ENCODE measurements at places on chromosomes 13 and 19. TPM values are rescaled to one million over a fixed set of nuclear protein-coding genes. Genes with fewer than 3 reads are reported as not detected.
A peak's percentile ranks its signal among the peaks of the same experiment; 100 is the strongest.

Gene ZNF253
- 8.7 TPM for total RNA-seq

Gene GAPDHS
- not detected for total RNA-seq

GRCh38 chr19:11649941-11650340, 52.7 kb downstream of the ZNF627 start:
- no peak for DNase-seq

DNA sequence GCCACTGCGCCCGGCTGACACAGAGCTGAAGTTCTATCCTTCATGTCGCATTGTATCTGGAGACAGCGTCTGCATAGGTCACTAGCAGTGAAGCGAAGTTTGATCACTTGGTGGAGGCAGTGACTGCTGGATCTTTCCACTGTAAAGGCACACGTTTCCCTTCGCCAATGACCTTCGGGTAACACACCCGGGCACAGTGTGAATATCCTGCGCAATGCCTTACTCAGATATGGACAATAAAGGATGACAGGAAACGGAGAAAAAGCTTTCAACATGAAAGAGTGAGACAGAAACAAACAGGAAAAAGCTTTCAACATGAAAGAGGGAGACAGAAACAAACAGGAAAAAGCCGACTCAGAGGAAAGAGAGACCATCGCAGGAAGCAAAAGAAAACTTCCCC, 17.1 kb downstream of the ARL11 start:
- DNase-seq: no peak

GRCh38 chr13:25018729-25019115, 77.2 kb upstream of the PABPC3 start:
- peak; percentile 39 for DNase-seq

DNA sequence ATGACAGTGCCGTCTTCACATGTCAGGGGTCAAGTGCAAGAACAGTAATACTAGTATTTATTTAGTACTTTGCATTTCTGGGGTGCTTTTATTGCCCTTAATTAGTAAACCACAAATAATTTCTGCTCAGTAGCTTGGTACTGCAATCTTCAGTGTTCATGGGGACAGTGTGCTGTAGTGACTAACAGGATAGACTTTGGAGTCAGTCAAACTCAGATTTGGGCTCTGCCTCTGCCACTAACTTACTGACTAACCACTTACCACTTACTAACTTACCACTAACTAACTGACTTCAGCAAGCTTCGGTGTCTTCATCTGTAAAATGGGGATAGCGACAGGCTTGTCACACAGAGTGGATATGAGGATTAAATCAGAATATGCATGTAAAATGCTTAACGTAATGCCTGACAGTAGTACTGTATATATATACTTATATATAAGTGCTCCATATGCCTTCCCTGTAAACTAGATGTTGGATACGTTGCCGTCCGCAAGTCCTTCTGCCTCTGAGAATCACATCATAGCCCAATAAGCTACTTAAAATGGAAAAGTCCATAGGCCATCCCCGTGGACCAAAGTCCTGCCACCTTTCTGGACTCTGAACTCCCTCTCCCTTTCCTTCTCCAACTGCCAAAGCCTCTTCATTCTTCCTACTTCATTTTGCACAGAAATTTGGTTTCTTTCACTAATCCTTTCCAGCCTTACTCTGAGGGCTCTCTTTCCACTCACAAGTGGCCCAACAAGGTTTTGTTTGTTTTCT, 158.1 kb downstream of the ZIC5 start:
- no peak for DNase-seq

GRCh38 chr13:22812793-22813192, 368.0 kb upstream of the SGCG start:
- peak; percentile 12 for DNase-seq

- no peak for DNase-seq
Measured at GRCh38 chr13:105545811-105546210, 989.7 kb downstream of the EFNB2 start.

DNA sequence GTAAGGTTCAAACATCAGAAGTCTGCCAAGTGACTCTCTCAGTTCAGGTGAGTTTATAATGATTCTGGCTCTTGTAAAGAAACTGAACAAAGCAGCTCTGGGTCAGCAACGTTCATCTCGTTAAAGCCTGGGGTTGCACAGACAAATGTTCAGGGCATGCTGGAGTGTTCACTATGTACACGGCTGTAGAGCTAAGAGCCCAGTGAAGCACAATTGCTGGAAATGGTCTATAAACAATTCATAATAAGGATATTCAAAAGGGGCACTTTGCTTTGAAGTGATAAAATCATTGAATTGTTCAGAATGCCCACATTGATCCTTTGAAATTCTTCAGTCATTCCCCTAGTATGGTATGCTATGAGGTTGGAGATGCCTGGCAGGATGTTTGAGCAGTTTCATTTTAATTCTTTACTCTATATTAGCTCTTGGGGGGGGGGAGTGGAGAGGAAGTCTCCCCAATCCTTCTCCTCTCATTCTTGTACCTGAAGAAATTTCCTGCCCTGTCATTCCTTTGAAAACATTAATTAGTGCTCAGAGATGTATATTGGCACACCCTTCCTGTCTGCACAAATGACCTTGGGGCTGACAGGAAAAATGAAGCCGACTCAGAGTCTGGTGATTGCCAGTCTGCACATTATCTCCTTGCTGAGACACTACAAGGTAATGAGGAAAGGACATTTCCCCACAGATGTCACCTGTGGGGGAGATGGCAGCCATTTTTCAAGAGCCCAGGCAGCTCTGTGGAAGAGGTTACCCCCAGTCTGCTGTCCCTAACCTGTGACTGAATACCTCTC, 145.5 kb downstream of the DLEU7 start:
- no peak for DNase-seq

GRCh38 chr13:41117869-41118268, 14.7 kb downstream of the KBTBD6 start:
- DNase-seq: no peak

DNA sequence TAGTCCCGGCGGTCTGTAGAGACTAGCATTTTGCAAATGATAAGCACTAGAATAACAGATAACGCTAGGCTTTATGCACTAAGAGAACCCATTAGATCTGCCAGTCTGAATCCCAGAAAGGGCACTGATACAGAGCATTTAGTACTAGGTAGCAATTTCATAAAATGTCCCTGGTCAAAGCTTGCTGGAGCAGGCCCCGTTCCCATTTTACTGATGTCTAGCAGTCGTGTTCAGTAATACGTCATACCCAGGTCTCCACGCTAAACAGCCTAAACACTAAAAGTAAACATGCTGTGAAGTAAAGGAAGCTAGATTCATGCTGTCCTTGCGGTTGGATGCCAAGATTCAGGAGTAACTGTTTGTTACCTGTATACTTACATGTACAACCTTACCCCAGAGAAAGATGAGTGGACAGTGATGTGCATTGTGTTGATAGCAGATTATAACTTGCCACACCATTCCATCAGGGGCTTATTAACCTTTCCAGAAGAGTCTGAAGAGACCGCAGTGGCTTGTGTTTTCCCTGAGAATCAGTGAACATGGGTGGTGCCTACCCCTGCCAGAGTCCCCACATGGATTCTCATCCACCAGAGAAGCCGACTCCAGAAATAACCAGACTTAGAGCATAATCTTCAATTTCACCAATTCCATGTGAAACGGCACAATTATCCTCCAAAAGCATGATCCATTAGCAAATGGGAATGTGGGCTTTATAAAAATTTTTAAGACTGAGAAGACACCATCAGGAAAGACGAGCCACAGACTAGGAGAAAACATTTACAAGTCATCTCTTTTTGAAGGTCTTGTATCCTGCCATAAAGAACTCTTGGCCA, 3.4 kb upstream of the RPS11 start:
- DNase-seq: no peak

GRCh38 chr13:33628662-33629061, 189.3 kb upstream of the RFC3 start:
- no peak for DNase-seq

- no peak for DNase-seq
Measured at GRCh38 chr13:76925115-76925514, 23.2 kb upstream of the ACOD1 start.

Measured in left colon (tissue), 2 donors.